ENCODE measurements at places on chromosomes 5 and 9.

GRCh38 chr9:36942891-36943290 is 91.2 kb downstream of the PAX5 start:
- DNase-seq = no peak

DNA sequence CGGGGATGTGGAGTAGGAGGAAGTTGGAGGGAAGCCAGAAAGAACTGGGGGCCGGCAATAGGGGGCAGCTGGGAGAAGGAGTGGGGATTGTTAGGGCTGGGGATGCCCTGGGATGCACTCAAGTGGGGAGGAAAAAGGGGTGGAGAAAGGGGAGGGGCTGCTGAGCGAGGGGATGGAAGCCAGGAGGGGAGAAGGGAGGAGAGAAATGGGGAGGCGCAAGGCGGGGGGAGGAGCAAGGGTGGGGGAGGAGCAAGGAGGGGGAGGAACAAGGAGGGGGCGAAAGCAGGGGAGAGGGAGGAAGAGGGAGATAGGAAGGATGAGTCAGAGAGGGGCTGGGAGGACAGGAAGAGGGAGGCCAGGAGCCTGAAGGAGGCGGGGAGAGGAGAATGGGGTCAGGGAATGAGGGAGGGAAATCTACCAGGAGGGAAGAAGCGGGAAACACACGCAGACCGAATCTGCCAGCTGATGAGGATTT is 1.6 kb downstream of the IRX4 start:
- DNase-seq = no peak

DNA sequence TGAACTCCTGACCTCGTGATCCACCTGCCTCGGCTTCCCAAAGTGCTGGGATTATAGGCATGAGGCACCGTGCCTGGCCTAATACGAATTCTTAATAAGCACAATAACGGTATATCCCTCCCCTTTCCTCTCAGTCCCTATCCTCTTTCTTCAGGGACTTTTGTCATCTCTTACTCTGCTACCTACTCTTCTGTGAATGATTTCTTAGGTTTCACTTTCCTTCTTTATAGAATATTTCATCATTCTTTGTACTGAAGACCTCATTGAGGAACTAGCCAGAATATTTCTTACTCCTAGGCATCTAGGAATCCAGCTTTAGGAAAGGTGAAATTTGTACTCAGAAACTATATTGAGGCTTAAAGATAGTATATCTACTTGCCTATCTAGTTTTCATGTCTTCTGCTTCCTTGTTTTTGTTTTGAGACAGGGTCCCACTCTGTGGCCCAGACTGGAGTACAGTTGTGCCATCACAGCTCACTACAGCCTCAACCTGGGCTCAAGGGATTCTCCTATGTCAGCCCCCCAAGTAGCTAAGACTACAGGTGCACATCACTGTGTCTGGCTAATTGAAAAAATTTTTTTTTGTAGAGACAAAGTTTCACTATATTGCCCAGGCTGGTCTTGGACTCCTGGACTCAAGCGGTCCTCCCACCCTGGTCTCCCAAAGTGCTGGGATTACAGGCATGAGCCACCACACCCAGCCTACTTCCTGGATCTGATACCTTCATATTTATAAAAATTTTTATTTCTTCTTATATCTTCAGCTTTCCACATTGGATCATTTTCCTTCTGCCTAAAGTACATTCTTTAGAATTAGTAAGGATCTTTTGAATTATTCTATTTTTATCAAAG is 69.7 kb downstream of the GPBP1 start:
- no peak for DNase-seq

DNA sequence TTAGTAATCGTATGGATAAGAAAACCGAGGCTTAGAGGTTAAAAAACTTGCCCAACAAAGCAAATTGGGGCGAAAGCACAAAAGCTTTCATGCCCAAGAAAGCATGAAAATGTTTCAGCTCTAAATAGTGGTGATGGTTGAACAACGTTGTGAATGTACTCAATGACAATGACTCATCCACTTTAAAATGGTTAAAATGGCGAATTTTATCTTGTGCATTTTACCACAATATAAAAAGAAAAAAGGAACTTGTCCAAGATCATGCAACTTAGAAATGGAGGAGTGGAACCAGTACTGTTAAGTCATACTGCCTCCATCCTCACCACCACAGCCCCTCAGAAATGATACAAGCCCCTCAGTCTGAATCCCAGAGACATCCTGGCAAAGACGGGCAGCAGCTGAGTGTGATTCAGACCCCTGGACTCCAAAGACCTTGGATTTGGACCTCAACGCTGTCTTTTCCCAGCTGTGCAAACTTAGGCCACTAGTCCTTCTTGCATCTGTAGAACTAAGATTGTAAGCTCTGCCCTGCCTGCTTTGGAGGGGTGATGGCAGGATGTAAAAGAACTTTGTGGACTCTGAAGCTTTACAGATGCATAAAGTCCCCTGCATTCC is 158.4 kb downstream of the GABBR2 start:
- DNase-seq = no peak

DNA sequence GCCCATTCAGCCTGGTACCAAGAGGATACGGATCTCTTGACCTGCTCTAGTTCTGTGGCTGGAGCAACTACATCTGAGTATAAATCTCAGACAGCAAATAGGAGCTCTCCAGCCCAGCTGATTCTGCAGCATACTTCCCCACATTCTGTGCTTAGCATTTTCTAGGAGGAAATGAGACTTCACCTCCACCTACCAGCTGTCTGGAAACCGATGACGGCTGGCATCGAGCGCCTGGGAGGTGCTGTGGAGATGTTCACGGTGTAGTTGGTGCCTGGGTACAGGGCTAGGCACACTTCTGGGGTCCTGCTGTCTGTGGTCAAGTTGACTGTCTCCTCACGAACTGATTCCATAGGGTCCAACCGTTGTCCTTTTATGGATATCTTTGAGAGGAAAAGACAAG is 63.6 kb downstream of the SUSD1 start:
- no peak for DNase-seq

DNA sequence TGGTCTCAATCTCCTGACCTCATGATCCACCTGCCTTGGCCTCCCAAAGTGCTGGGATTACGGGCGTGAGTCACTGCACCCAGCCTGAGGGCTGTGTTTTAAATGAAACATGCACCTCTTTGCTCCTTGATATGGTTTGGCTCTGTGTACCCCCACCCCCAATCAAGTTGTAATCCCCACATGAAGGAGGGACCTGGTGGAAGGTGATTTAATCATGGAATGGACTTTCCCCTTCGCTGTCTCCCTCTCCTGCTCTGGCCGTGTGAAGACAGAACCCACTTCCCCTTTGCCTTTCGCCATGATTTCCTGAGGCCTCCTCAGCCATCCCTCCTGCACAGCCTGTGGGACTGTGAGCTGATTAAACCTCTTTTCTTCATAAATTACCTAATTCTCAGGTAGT is 12.5 kb upstream of the NOTCH1 start:
- no peak for DNase-seq

Data from mesothelial cell of epicardium (in vitro differentiated cells).